ENCODE measurements at places on chromosomes 1 and 21.

GRCh38 chr1:36464605-36465393, 615 bp upstream of the MRPS15 start:
- no peaks in the 10 kb centered on the region for H3K27me3 ChIP-seq
- H3K4me3 ChIP-seq = peak overlapping the region; percentile 96
- H3K4me1 ChIP-seq = peaks cover 27% of the 10 kb centered on the region
- DNase-seq = no peak
- peak overlapping the region; percentile 95 for H3K27ac ChIP-seq

DNA sequence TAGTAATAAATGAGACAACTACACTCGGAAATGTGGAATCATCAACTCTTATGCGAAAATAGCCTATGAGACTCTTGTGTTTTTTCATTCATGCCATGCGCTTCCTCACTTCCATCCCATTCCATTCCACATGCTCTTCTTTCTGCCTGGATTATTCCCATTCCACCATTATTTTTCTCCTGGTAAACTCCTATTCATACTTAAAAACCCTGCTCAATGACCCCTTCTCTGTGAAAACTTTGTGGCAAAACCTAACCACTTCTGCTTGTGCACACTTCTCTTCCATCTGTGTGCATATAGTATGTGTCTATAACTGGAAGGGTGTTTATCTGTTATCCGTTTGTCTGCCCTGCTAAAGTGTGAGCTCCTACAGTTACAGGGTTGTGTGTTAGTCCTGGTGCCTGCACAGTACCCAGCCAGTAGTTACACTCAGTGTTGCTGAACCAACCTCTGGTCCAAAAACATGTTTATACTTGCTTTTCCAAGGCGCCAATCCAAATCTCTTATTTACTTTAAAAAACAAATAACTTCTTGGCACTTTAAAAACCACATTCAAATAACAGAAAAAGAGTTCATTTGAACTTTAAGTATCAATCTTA, 10.7 kb downstream of the EPHX1 start:
- peaks cover 4% of the 10 kb centered on the region for H3K4me1 ChIP-seq
- H3K27me3 ChIP-seq = no peaks in the 10 kb centered on the region
- no peak for DNase-seq
- H3K27ac ChIP-seq = no peak overlapping the region
- no peak overlapping the region for H3K4me3 ChIP-seq

GRCh38 chr1:165896277-165896676, 68.9 kb downstream of the UCK2 start:
- no peak overlapping the region for H3K27ac ChIP-seq
- H3K4me3 ChIP-seq = no peak overlapping the region
- peaks cover 20% of the 10 kb centered on the region for H3K4me1 ChIP-seq

DNA sequence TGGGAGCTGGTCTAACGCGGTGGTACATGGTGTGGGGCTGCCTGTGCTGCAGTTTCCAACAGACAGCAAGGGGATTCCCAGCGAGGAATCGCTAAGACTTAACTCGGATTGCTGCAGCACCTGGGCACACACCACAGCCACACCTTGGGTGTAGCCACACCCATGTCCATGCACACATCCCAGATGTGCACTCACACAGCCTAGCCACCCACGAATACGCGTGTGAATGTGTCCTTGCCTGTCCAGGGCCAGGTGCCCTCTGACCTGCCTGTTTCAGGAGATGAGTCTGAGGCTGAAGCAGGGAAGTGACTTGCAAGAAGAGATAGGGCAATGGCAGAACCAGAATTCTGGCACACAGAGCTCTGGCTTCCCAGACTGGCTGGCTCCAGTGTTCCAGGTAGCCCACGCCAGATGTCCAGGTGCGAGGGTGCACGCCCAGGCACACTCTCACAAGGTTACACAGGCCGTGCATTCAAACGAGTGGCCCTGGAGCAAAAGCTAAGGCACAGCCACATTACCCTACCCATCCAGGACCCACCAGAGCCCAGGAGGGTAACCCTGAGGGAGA, 272.7 kb downstream of the TRABD2B start:
- DNase-seq = no peak
- H3K36me3 ChIP-seq = no peaks in the 10 kb centered on the region
- H3K27ac ChIP-seq = no peak overlapping the region
- peaks cover 3% of the 10 kb centered on the region for H3K4me1 ChIP-seq

DNA sequence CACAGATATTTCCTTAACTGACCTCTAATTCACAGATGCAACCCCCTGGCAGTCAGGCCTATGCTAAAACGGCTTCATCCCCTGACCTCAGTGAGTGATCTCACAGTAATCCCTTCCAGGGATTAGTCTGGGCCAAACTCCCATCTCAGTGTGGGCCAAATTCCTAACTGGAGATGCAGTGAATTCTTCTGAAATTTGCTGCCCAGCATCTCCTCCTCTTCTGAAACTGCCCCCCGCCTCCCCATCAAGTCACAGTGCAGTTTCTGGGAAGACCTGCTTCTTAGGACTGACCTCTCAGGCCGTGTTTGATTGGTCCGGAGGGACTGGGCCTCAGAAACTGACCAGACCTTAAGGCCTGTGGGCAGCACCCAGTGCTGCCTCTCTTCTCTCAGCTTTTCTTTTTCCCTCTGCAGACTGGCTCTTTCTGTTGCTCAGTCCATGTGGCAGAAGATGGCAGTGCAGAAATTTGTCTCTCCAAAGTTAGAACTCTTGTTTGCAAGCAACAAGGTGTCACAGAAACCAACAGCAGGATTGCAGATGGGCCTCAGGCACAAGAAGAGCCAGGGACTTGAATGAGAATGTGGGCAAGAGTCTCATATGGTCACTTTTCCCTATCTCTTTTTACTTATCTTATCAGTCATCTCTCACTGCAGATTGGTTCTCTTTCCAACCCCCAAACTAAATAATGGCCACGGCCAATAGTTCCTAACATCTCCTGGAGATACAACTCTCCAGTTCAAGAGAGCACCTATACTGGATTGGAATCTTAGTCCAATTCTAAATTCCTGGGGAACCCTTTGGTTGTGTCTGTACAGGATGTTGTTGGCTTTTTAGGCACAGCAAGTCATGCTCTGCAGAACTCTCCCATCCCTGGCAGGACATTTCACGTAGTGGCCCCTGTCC, 95.5 kb upstream of the RALGPS2 start:
- no peaks in the 10 kb centered on the region for H3K36me3 ChIP-seq
- H3K27ac ChIP-seq = no peak overlapping the region
- no peak overlapping the region for H3K4me3 ChIP-seq
- H3K27me3 ChIP-seq = no peaks in the 10 kb centered on the region

- no peak overlapping the region for H3K4me3 ChIP-seq
- no peaks in the 10 kb centered on the region for H3K36me3 ChIP-seq
Observed at GRCh38 chr1:43004587-43005459, 46.2 kb upstream of the SLC2A1 start.

GRCh38 chr1:32489774-32490454, 25.0 kb downstream of the ZBTB8B start:
- H3K4me1 ChIP-seq = peaks cover 1% of the 10 kb centered on the region
- no peak for DNase-seq
- H3K27me3 ChIP-seq = peaks cover 24% of the 10 kb centered on the region
- H3K27ac ChIP-seq = no peak overlapping the region

DNA sequence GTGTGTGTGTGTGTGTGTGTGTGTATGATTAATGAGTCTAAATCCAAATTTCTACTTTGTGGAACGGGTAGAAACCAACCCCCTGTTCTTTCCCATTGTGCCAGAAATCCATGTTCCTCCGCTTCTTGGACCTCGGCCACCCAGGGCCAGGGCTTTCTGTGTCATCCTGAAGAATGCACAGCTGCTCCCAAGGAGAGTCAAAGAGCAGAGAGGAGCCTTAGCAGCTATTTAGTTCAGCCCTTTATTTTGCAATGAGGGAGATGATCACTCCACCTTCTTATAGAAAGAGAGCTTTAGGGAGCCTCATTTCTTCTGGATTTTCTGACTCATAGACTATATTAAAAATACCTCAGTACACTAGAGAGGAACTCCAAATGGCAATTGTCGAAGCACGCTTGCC, 489.3 kb upstream of the VAMP3 start:
- H3K36me3 ChIP-seq = no peaks in the 10 kb centered on the region
- H3K27me3 ChIP-seq = no peaks in the 10 kb centered on the region
- no peak overlapping the region for H3K27ac ChIP-seq
- no peaks in the 10 kb centered on the region for H3K4me1 ChIP-seq

DNA sequence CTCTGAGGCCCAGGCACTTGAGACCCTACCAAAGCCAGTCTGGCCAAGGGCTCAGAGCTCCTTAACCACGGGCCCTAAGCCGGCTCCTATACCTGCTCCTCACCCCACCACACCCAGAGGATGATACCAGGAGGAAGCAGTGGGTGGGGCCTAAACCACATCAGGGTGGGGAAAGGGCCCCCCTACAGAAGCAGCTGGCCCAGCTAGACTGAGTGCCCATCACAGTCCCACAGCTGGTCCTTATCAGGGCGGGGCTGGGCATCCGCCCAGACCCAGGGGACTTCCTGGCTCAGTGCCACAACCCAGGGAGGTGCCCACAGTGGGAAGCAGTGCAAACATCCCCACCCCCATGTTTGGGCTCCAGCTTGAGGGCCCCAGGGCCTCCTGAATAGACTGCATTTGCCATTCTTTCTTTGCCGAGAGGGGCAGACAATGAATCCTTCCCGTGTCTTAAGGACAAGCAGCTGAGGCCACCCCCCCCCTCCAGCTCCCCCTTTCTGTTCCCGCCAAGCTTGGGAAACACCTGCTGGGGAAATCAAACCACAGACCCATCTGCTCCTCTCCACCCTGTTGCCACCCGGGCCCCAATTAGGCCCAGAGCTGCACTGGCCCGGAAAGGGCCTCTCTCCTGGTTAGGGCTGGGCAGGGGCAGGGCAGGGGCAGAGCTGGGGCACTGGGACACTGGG, 6.2 kb downstream of the E2F2 start:
- peaks cover 63% of the 10 kb centered on the region for H3K4me1 ChIP-seq
- H3K27me3 ChIP-seq = no peaks in the 10 kb centered on the region
- peaks cover 70% of the 10 kb centered on the region for H3K36me3 ChIP-seq
- H3K27ac ChIP-seq = peak overlapping the region; percentile 95
- peak overlapping the region; percentile 96 for H3K4me3 ChIP-seq

- H3K27ac ChIP-seq = no peak overlapping the region
- no peak overlapping the region for H3K4me3 ChIP-seq
- no peaks in the 10 kb centered on the region for H3K27me3 ChIP-seq
Observed at GRCh38 chr1:154988058-154988954, 5.1 kb upstream of the LENEP start.

- H3K4me1 ChIP-seq = no peaks in the 10 kb centered on the region
- H3K27ac ChIP-seq = no peak overlapping the region
- H3K27me3 ChIP-seq = no peaks in the 10 kb centered on the region
- peaks cover 20% of the 10 kb centered on the region for H3K36me3 ChIP-seq
- no peak for DNase-seq
Observed at GRCh38 chr1:11031624-11032262, 15.3 kb downstream of the MASP2 start.

- H3K27ac ChIP-seq = no peak overlapping the region
Observed at GRCh38 chr1:33821291-33821690, 42.6 kb upstream of the HMGB4 start.

DNA sequence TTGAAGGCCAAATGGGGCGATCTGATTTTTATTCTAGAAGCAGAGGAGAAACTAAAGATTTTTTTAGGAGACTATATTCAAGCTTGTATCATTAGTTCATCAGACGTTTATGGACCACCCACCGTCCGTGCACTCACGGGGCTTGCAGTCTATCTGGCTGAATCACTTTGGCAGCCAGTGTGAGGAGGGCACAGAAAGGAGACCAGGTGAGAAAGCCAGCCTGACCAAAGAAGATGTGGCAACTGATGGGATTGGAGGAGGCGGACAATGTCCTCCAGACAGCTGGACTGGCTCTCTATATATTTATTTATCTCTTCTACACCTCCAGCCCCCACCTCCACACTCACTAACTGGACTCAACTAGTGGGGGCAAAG, 822 bp upstream of the ELOVL1 start:
- H3K36me3 ChIP-seq = peaks cover 38% of the 10 kb centered on the region
- H3K27ac ChIP-seq = peak overlapping the region; percentile 85
- H3K4me3 ChIP-seq = peak overlapping the region; percentile 94
- H3K27me3 ChIP-seq = no peaks in the 10 kb centered on the region

- peaks cover 20% of the 10 kb centered on the region for H3K4me1 ChIP-seq
- H3K27ac ChIP-seq = peak overlapping the region; percentile 92
- peaks cover 5% of the 10 kb centered on the region for H3K36me3 ChIP-seq
- H3K27me3 ChIP-seq = no peaks in the 10 kb centered on the region
Observed at GRCh38 chr1:160032165-160032820, 503 bp upstream of the PIGM start.

- peaks cover 77% of the 10 kb centered on the region for H3K4me1 ChIP-seq
- peaks cover 3% of the 10 kb centered on the region for H3K36me3 ChIP-seq
- no peak for DNase-seq
- H3K27ac ChIP-seq = no peak overlapping the region
- no peak overlapping the region for H3K4me3 ChIP-seq
- H3K27me3 ChIP-seq = peaks cover 6% of the 10 kb centered on the region
Observed at GRCh38 chr1:24987424-24987823, 57.3 kb upstream of the RUNX3 start.

DNA sequence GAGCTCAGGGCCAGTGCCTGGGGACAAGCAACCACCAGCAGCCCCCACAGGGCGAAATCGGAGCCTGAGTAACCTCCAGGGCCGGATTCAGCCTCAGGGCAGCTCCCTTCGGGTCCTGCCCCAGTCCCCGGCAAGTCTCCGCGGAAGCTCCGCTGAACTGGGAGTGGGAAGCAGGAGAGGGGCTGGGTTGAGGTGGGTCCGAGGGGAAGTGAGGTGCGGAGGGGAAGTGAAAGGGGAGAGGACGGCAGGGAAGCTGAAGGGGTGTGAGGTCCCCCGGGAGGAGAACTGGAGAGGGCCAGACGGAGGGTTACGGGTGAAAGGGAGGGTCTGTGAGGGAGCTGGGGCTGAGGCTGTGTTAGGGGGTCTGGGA, 560 bp downstream of the PADI2 start:
- DNase-seq = no peak
- H3K27ac ChIP-seq = no peak overlapping the region
- no peaks in the 10 kb centered on the region for H3K36me3 ChIP-seq
- H3K4me1 ChIP-seq = no peaks in the 10 kb centered on the region

- DNase-seq = no peak
- H3K27me3 ChIP-seq = no peaks in the 10 kb centered on the region
- peaks cover 46% of the 10 kb centered on the region for H3K4me1 ChIP-seq
Observed at GRCh38 chr1:109914587-109915240, 4.1 kb downstream of the CSF1 start.

DNA sequence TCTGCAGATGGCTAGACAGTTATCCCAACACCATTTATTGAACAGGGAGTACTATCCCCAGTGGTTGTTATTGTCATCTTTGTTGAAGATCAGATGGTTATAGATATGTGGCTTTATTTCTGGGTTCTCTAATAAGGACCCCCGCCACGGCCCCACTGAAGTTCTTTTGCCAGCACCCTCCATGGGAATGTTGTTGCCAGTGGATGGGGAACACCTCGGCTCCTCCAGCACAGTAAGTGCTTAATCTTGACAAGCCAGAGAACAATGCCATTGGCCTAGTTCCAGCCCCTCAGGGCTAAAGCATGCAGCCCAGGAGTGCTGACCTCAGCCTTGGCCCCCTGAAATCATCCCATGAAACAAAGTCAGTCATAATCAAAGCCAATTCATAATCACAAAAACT, 337.6 kb downstream of the AGBL4 start:
- H3K27me3 ChIP-seq = no peaks in the 10 kb centered on the region
- no peak for DNase-seq
- no peak overlapping the region for H3K4me3 ChIP-seq
- no peaks in the 10 kb centered on the region for H3K4me1 ChIP-seq

Data from T-helper 2 cell treated with Interferon-gamma antibody and Interleukin-4, amounts not matched to agents 5 μg/mL and 100 μg/mL, for 36 hours (primary cell).